Ascending aorta (tissue), 2 donors: ENCODE measurements at places on chromosomes 16 and 17.

- no peak for DNase-seq
These were observed 527.2 kb downstream of the TMEM114 start for GRCh38 chr16:8063159-8063558.

DNA sequence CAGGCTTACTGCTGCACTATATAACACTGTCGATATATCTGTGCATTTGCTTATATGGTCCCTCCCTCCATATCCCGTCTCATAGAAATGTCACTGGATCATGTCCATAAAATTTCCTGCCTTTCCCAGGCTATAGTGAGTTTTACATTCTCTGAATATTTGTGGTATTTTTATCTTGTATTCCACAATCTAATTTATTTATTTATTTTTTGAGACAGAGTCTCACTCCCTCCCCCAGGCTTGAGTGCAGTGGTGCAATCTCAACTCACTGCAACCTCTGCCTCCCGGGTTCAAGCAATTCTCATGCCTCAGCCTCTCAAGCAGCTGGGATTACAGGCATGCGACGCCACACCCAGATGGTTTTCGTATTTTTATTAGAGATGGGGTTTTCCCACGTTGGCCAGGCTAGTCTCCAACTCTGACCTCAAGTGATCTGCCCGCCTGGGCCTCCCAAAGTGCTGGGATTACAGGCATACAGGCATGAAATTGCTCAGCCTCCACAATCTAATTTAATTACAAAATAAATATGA lies 12.9 kb downstream of the TRIM37 start:
- peak; percentile 67 for DNase-seq

DNA sequence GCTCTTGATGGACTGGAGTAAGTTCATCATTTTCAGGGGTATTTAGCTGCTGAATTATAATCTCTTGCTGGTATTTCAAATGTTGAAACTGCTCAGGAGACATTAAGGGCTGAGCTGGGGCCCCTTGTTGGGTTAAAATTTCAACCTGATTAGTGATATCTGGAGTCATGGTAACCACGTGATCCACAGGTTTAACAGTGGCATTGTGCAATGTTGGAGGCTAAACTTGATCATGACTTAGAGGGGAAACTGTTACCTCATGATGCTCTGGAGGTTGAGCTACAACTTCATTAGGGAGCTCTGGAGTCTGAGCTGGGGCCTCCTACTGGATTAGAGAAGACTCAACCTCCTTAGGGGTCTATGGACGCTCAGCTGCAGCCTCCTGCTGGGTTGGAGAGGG lies 17.2 kb upstream of the MPP2 start:
- no peak for DNase-seq

GRCh38 chr17:7322520-7323194 lies 6.5 kb downstream of the NEURL4 start:
- no peak for DNase-seq

DNA sequence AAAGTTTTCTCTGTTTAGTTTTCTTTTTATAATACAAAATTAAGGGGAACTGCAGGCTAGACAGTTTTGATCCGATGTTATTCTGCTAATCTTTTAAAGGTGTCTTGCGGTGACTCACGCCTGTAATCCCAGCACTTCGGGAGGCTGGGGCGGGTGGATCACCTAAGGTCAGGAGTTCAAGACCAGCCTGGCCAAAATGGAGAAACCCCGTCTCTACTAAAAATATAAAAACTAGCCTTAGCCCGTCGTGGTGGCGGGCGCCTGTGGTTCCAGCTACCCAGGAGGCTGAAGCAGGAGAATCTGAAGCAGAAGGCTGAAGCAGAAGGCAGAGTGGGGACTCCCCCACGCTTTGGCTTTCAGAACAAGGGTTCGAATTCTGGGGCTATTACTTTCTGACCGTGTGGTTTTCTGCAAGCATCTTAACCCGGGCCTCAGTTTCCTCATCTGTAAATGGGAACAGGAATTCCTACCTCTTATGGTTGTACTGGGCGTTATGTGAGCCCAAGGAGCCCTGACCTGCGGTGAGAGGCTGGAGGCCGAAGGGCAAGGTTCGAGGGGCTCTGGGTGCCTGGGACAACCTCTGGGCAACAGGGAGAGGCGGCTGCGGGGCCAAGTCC lies 1.2 kb upstream of the KATNB1 start:
- DNase-seq: no peak

DNA sequence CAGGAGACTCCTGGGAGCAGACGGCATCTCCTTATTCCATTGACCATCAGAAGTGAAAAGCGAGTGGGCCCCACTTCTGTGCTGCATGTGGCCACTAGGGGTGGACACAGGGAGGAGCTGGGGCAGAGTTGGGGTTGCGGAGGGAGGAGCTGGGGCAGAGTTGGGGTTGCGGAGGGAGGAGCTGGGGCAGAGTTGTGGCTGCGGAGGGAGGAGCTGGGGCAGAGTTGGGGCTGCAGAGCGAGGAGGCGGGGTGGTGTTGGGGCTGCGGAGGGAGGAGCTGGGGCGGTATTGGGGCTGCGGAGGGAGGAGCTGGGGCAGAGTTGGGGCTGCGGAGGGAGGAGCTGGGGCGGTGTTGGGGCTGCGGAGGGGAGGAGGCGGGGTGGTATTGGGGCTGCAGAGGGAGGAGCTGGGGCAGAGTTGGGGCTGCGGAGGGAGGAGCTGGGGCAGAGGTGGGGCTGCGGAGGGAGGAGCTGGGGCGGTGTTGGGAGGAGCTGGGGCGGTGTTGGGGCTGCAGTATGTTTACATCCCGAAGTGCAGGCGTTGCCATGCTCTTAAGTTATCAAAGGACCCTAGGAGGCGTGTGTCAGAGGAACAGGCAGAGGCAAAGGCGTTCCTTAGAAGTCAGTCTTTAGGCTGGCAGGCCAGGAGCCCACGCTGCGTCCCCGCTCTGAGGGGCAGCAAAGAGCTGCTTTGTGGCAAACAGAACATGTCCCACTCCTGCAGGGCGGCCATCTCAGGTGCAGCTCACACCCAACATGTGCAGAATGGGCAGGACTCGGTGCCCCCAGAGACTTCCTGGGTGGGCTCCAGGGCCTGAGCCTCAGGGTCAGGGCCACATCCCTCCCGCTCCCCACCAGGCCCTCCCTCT lies 76.0 kb downstream of the ZNF778 start:
- no peak for DNase-seq

- DNase-seq: no peak
These were observed 15.0 kb downstream of the TOP2A start for GRCh38 chr17:40402668-40403067.

DNA sequence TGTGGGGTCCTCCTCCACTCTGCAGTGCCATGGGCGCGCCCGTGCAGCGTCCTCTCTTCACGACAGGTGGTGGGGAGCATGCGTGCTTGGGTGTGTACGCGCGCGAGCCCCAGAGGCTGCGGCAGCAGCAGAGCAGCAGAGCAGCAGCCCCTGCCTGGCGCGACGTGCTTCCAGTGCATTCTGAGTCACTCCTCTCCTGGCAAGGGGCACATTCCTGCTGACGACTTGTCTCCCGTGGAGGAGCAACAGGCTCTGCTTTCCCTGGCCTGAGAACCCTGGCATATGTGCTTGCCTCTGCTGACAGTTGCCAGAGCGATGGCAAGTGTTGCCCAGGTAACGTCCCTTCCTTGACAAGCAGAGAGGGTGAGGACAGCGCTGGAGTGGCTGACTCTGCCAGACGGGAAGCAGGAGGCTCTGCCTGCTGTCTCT lies 133.8 kb upstream of the PLCG2 start:
- DNase-seq: no peak

GRCh38 chr16:2288726-2289125 lies 20.8 kb upstream of the RNPS1 start:
- DNase-seq: no peak

DNA sequence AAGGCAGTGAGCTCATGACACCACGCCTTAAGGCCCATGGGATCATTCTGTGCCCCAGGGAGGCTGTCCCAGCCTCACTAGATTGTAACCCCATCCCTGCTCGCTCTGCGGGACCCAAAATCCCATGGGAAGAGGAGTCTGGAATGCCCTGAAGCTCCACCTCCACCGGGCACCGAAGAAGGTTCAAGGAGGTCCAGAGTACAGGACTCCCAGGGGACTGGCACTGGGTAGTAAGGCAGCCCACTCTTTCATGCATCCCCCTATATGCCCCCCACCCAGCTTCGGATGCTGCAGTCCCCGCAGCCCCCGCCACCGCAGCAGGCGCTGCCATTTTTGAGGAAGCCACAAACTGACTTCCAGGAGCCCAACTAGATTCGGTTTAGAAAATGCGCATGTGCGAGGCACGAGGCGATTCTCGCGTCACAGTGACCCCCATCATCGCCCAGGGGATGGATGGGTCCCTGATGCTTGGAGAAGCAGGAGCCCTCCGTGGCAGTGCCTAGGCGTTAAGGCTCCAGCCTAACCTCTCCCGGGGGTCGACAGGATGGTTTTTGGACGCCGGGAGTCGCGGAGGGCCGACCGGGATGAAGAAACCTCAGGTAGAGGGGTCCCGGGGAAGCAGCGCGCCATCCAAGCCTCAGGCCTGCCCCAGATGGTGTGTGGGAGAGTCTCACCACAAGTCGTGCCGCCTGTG lies 1681.0 kb downstream of the TP53TG3F start:
- DNase-seq: no peak

DNA sequence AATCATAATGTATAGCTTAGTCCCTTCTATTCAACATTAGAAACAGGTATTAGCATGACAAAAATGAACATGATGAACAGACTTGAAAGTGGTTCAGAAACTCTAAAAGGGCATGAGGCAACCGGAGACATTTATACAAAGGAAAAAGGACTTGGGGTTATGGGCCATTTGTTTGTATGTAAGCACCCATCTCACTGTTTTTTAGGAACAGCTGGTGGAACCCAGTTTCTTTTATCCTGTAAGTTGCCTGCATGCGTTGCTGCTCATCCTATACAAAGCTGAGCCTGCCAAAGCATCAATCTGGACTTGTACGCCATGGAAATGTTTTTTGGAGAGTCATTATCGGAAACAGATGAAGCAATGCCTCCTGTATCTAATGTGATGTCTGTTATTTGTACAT lies 72.3 kb upstream of the NACA2 start:
- DNase-seq: no peak

- DNase-seq: no peak
These were observed 47.8 kb upstream of the SCNN1B start for GRCh38 chr16:23254338-23254737.
